ENCODE measurements at places on chromosomes 1 and 21.

DNA sequence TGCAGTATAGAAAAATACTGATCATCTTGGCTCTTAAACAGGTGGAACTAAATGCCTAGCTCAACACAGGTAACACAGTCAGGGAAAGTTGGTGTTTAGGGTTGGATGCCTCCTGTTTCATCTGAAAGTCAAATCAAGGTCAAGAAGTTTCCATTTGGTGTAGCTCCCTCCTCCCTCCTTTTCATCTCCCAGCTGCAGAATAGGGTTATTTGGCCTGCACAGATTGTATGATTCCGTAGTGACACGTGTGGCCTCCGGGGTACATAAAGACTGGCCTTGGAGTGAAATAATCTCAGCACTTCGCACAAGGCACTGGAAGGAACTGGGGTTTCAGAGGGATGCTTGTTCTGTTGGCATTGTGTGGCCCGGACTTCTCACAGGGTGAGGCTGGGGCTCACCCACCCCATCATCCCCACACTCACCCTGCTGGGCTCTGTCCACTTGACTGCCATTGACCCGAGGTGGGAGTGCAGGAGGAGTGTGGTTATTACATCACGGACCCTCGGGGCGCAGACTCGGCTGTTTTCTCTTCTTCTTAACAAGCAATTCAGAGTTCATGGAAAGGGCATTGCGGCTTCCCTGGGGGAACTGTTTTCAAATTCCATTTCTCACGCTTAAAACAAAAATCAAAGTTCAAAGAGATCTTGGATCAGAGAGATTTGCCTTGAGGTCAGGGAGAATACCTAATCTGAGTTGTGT, 18.4 kb downstream of the IGSF5 start:
- DNase-seq, result no peak

GRCh38 chr1:219660666-219661463, 48.0 kb upstream of the ZC3H11B start:
- DNase-seq, result peak; percentile 89

DNA sequence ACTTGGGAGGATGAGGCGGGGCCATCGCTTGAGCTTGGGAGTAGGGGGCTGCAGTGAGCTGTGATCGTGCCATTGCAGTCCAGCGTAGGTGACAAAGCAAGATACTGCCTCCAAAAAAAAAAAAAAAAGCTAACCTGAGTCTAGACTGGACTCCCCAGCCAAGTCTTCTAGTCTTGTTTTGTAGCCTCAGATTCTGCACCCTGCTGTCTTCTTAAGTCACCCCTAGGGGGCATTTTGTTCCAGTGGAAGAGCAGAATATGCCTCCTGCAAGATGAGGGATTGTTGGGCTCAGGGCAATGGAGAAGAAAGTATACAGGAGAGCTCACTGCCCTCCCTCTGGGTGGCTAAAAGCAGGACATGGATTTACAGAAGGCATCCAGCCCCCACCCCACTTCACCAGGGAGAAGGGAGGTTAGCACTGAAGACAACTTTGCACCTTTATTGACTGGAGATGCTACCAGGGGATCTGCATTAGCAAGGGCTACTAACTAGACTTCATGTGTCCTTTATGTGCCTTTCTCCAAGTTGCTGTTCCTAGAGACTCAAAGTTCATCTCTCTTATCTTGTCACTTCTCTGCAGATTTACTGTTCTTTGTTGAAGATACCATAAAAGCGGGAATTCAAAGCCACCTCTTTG, 15.3 kb upstream of the RNF187 start:
- DNase-seq, result no peak

- no peak for DNase-seq
Observed at GRCh38 chr21:36461277-36461917, 18.5 kb downstream of the CLDN14 start.

GRCh38 chr1:101198842-101199636, 37.8 kb upstream of the S1PR1 start:
- DNase-seq, result no peak

DNA sequence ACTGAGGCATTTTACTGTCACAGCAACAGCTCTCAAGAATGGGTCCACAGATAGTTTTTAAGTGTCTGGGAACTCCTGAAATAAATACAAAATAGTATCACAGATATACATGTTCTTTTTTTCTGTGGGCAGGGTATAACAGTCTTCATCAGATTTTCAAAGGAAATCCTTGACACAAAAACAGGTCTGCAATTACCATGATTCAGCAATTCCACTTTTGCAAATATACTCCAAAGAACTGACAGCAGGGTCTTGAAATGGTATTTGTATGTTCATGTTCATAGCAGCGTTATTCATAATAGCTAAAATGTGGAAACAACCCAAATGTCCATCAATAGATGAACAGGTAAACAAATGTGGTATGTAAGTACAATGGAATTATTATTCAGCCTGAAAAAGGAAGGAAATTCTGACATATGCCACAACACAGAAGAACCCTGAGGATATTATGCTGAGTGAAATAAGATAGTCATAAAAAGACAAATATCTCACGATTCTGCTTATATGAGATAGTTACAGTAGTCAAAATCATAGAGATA, 85.0 kb downstream of the EPS15 start:
- DNase-seq, result no peak

DNA sequence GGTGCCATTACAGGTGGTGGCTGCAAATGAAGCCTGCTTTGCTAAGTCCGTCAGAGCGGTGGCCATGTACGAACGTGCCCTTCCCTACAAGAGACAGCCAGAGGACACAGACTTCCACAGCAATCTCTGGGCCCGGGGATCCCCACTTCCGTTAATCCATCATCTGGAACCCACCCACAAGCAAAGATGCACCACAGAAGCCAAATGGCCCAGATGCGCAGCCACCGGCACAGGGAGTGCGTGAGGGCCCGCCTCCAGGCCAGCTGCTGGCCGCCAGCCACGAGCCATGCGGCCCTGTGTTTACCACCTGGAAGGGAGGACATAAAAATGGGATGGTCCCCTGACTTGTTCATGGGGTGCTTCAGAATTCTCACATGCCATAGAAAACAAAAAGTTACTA, 22.1 kb downstream of the MRAP start:
- no peak for DNase-seq

DNA sequence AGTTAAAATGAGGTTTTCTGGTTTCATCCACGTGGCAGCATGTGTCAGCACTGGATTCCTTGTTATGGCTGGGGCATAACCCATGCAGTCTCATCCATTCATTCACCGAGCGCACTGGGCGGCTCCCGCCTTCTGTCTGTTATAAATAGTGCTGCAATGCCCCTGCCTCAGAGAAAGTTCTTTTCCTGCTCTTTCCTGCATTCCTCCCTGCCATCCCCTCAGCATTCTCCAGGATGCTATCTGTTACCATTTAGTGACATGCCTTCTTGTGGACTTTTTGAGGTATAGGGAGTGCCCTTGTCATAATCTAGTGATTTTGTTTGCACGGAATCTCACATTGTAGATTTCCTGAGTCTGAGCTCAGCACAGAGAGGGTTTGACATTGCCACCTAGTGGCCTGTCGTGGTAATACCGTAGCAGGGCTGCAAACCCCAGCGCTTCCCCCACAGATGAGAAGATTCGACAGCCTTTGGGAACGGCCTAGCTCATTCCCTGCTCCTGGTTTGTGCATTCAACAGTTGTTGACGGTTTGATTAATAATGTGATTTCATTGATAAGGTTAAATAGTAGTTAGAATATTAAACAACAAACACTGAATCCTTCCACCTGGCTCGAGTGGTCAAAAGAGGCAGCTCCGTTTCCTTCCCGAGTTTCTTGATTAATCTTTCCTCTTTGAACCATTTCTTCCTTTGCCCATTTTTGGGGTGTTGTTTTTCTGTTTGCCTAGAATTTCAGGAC, 46.3 kb downstream of the UMODL1 start:
- DNase-seq, result peak; percentile 43

GRCh38 chr1:3584915-3585314, 26.4 kb downstream of the MEGF6 start:
- no peak for DNase-seq
